ENCODE measurements at places on chromosomes 1 and 21.
A peak's percentile ranks its signal among the peaks of the same experiment; 100 is the strongest.

GRCh38 chr1:162937716-162938395 lies 76.9 kb upstream of the CCDC190 start:
- no peak for DNase-seq

GRCh38 chr1:231872461-231872910 lies 245.9 kb downstream of the DISC1 start:
- no peak for DNase-seq

- no peak for DNase-seq
Observed at GRCh38 chr1:113802367-113803007, 9.8 kb downstream of the RSBN1 start.

- peak; percentile 22 for DNase-seq
Observed at GRCh38 chr1:108117945-108118902, 81.9 kb downstream of the SLC25A24 start.

- DNase-seq: no peak
Observed at GRCh38 chr1:182003025-182003725, 58.3 kb downstream of the ZNF648 start.

Data from T1000 (cell line).